ENCODE measurements at places on chromosomes 7 and 10. TPM values are rescaled to one million over a fixed set of nuclear protein-coding genes. Genes with fewer than 3 reads are reported as not detected.

Gene SPDYE5
- not detected for total RNA-seq

- no peak for DNase-seq
These were observed 39.3 kb downstream of the RABGEF1 start for GRCh38 chr7:66779669-66780409.

Gene SPDYE6
- total RNA-seq: not detected

Gene C10orf62
- not detected for total RNA-seq

Gene IL6
- total RNA-seq: 5.8 TPM

Data from SJSA1 (cell line).